ENCODE measurements at places on chromosomes 5 and 9. TPM values are rescaled to one million over a fixed set of nuclear protein-coding genes. Genes with fewer than 3 reads are reported as not detected.

The TAF1L gene
- polyA plus RNA-seq, result 0.03 TPM

DNA sequence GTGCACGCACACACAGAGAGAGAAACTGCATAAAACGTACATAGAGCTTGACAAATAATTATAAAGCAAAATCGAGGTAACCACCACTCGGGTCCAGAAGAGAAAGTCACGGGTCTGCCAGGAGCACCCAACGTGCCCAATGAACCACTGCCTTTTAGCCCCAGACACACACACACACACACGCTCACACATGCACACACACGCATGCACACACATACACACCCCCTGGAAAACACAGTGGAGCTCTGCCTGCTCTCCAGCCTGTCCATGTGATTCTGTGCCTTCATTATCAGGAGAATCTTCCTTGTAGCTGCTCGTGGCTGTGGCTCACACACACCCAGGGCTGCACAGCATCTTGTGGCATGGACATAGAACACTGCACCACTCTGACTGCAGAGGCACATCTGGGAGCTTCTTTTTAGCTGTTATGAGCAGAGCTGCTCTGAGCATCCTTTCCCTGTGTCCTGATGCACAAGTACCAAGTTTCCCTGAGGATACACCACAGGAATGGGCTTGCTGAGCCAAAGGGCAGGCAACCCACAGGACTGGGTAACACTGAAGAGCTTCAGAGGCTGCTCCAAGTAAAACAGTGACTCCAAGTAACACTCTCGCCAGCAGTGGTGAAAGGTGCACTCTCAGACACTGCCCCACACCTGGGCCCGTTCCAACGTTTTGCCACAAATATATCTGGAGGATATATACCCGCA is 58.9 kb downstream of the CAMSAP1 start:
- no peak for DNase-seq

GRCh38 chr9:112764344-112764743 is 13.8 kb downstream of the SNX30 start:
- no peak for DNase-seq

DNA sequence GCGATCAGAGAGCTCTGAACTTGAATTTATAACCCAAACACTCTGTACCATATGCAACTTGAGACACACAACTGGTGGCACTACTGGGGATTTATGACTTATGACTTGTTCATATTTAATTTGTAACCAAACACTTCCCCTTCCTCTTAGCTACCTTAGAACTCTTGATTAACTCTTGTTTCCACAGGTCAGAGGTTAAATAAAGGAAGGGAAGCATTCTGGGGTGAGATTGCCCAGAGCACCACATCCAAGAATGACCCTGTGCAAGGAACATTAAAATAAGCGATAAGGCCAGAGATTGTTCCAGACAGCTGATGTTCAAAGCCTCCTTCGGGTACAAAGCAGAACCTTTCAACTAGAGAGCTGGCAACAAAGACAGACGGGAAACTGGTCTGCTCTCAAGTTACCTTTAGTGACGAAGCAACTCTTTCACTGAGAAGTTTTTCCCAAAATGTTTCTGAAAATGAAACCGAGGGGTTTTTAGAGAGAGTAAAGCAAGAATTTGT is 242.6 kb downstream of the DENND1A start:
- no peak for DNase-seq

DNA sequence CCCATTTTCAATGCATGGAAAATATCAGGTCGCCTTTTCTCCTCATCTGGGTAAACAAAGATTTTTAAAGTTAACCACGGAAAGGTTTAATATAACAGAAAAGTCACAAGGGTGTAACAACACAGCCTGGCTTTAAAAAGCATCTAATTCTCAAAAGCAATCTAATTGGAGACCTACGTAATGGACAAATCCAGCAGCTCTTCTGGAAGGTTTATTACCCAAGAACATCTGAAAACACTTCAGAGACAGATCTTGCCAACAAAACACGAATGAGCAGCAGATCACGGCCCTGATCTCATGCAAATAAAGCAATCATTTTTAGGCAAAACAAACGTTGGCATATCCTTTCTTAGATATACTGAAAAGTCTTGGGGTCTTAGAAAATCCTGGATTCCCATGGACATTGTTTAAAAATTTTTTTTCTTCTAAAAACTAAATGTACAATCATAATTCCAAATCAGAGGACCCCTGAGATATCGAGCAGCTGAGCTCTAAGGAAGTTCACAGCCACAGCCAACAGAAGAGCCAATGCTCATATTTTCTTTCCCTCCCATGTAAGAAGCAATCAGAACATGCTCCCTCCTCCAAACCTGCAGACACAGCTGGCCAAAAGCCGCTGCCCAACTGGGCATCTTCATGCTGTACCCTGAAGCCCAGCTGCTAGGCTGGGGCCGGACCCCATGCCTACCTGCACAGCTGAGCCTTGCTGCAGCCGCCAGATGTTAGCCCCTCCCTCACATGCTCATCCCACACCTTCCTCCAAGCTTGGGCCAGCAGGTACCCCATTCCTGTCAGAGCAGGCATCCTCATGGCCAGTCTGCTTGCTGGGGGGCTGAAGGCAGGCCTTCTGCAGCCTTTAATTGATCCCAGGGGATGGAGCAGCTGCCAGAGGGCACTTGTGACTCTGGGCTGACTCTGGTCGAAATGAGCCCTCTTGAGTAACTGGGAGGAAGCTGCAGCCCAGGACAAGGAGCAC is 11.2 kb downstream of the ANKS6 start:
- no peak for DNase-seq

- no peak for DNase-seq
These were observed 13.9 kb downstream of the PCDH12 start for GRCh38 chr5:141944076-141944475.

- DNase-seq, result no peak
These were observed 848.8 kb downstream of the MAT2B start for GRCh38 chr5:164354139-164354751.

DNA sequence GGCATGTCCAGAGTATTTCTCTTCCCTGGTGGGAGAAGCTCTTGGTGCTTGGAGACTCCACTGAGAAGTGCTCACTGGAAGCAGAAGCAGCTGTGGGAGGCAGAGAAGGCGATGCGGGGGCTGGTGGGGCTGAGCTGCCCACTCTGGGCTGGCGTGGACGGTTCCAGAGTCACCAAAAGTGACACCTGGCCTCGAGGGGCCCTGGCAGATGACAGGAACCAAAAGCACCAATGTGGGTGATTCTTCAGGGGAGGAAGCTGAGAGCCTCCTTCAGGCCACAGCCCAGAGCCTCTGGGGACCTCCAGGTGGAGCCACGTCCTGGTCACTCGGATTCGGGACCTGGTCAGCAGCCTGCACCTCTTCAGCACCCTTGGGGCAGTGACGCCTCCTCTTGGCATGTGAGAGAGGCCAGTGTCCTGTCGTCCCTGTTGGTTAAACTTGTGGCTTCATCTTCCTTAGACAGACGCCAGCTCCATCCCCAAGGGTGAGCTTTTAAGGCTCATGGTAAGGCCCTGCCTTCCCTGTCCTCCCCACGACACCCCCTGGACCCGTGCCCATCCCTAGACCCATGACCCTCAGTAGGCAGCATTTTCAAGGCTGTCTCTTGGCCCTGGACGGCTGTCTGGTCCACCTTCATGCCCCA is 78.7 kb upstream of the IRX4 start:
- DNase-seq, result no peak

GRCh38 chr9:110620726-110621125 is 41.2 kb upstream of the SVEP1 start:
- no peak for DNase-seq

DNA sequence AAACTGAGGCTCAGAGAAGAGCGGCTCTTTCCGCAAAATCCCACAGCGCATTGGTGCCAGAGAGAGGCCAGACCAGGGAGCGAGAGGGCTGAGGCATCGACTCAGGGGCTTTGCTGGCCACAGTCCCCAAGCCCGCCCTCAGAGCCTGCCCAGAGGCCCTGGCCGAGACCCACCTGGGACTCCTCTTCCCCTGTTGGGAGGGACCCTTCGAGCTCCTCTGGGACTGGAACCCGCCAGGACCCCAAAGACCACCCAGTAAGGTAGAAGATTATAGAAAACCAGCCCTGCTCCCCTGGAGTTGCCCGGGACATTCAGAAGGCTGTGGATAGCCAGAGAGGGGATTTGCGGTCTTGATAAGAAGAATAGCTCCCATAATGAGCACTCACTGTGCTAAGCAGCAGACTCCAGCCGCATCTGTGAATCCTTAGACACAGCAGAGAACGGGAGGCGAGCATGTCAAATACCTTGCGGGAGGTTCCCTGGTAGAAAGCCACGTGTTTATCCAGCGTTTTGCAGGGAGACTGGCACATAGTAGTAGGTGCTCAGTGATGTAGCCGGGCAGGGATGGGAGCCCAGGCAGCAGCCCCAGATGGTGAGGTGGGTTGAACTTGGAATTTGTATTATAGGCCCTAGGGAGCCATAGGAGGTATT is 651 bp upstream of the AK1 start:
- no peak for DNase-seq

The ANKRD31 gene
- 0.52 TPM for polyA plus RNA-seq

The PCDHB15 gene
- 11.1 TPM for polyA plus RNA-seq

DNA sequence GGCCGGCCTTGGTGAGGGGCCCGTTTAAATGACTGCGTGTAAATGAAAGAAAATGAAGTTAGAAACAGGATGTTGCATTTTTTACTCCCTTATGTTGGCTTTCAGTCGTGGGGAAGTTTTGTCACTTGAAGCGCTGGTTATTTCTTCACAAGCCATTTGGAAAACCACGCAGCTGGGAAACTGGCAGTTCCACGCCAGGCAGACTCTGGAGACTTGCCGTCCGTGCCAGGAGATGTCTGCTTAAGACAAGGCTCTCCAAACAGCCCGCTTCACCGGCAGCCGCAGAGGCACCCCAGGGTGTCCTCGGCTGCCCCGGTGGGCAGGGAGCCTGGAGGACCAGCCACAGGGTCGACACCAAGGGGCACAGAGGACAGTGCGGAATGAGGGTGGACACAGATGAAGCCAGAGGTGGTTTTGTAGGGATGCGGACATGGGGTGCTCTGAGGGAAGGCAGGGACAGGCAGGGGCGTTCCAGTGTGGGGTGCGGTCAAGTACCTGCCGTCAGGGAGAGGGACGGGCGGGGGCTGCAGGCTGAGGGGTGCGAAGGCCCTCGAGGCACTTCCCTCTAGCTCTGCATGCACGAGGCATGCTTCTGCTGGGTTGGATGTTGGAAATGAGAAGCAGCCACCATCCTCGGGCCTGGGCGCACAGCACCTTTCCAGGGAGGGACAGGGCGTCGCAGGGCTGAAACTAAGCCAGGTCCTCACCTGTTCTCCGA is 11.1 kb upstream of the AJM1 start:
- no peak for DNase-seq

DNA sequence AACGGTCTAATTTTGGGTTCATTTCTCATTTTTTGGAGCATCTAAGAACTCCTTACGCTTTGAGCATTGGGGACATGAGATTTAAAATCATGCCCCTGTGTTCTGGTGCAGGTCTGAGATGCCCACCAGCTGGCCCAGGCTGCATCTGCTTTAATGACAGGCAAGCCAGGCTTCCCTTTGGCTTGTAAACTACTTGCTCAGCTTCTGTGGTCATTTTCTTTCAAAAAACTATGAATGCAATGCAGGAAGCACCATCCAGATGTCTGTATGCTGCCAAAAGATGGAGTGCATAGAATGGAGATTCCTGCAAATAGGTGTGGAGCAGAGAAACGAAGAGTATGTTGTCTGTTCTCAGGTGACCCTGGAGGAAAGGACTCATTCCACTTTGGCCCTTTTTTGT is 399.9 kb upstream of the ADAMTSL1 start:
- no peak for DNase-seq

The HSD17B3 gene
- 0.45 TPM for polyA plus RNA-seq

DNA sequence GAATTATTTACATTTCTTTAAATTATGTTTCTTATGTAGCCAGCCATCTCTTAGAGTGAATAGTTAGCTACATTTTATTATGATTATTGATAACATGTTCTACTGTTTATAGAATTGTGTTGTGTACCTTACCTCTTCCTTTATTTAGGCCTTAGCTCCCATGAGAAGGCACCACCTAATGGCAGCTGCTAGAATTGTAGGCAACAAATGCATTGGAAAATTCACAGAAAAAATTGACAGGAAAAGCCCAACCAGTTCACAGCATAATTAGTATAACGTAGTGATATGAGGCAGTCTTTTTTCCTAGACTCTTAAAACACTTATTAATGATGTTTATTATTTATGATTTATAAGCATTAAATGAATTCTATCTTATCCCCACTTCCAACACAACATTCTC is 175.8 kb downstream of the WDR70 start:
- DNase-seq, result no peak

The F2RL2 gene
- 0.64 TPM for polyA plus RNA-seq

The PCDHGB6 gene
- 7.2 TPM for polyA plus RNA-seq

GRCh38 chr5:41815663-41816229 is 54.5 kb downstream of the OXCT1 start:
- DNase-seq, result no peak

DNA sequence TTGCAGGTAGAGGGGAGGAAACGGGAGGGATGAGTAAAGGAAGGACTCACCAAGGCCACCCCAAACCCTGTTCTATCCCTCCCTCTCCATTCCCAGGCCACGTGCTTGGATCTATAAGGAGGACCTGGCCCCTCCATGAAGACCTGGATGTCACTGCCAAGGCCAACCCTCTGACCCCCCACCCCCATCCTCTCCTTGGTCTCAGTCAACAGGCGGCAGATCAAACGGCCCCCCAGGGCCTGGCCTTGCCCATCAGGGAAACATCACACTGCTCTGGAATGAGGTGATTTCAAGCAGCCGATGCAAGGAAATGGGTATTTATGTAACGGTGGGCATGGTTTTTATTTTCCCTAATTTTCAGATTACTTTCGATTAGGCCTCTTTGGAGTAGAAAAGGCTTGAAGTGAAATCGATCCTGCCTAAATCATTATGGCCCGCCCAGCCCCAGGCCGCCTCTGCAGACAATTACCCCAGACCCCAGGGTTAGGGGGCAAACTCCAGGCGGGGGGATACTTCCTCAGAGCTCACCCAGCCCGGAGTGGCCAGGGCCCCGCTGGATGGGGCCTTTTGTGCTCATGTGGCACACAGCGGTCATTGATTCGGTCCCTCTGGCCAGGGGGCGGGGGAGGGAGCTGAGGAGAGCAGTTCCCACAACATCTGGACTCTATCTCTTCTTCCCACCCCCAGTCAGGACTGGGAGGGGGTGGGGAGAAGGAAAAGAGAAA is 125.3 kb downstream of the PHF2 start:
- DNase-seq, result no peak

The GTF3C4 gene
- polyA plus RNA-seq, result 25.3 TPM

GRCh38 chr9:137744632-137745183 is 125.9 kb downstream of the EHMT1 start:
- no peak for DNase-seq

DNA sequence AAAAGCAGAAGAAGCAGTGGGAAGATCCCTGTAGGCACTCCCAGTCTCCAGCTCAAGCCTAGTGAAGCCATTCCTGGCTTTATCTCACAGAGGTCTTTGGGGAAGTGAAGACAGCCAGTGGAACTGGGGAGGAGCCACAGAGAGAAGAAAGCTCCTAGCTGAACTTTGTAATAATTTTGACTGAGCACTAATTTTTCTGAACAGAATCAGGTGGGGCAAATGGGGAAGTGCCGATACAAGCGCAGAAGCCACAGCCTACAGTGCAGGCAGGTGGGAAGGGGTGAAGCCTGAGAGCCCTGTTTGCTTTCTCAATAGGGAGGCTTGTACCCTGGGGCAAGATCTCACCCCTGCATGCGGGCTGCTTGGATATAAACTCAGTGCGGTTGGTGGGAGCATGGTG is 48.4 kb upstream of the SNAPC3 start:
- no peak for DNase-seq

Measured in left renal cortex interstitium (tissue), 4 donors.